ENCODE measurements at places on chromosomes 4 and X.
A peak's percentile ranks its signal among the peaks of the same experiment; 100 is the strongest.

GRCh38 chrX:44104699-44105098, 131.5 kb upstream of the NDP start:
- no peak for DNase-seq

GRCh38 chrX:119583431-119584059, 9.2 kb downstream of the UBE2A start:
- DNase-seq, result no peak

GRCh38 chrX:53435997-53436396, 1.8 kb upstream of the HSD17B10 start:
- peak; percentile 32 for DNase-seq

DNA sequence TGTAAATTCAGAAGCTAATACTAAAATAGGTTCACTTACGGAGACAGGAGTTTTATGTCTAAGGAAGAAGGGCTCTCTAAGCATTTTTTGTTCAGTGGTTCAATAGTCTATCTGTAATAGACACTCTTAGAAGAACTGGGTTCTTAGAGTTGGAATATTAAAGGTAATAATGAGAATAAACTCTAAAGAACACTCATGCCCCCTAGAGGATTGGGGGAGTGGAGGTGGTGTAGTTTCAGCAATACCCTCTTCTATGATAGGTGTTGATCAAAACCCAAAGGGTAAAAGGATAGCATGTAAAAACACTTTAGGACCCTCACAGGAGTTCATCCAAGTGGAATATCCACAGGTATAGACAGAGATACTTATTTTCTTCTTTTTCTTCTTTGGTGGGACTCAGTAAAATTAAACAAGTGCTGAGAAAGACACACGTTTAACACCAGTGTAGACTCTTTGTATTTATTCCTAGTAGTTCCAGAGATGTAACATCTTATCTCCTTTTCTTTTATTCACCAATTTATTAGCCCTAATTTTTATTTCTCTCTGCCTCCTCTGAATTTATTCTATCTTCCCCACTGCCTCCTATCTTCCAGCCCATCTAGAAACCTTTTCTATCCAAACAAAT, 25.7 kb upstream of the MND1 start:
- no peak for DNase-seq

DNA sequence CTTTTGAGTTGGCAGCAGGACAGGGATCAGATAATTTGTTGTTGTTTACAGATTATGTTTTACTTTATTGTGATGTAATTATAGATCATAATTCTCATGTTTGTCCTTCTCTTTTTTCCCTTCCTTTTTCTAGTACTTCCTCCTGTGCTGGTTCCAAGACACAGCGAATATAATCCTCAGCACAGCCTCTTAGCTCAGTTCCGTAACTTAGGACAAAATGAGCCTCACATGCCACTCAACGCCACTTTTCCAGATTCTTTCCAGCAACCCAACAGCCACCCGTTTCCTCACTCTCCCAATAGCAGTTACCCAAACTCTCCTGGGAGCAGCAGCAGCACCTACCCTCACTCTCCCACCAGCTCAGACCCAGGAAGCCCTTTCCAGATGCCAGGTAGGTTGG, 58.0 kb downstream of the SMAD1 start:
- DNase-seq, result no peak

GRCh38 chr4:168167714-168168284, 75.5 kb downstream of the ANXA10 start:
- no peak for DNase-seq

GRCh38 chrX:81261576-81261975, 59.7 kb downstream of the SH3BGRL start:
- DNase-seq, result no peak

GRCh38 chr4:188175288-188175687, 36.0 kb downstream of the TRIML1 start:
- no peak for DNase-seq

- DNase-seq, result no peak
Observed at GRCh38 chrX:109889289-109890006, 113.5 kb upstream of the TMEM164 start.

DNA sequence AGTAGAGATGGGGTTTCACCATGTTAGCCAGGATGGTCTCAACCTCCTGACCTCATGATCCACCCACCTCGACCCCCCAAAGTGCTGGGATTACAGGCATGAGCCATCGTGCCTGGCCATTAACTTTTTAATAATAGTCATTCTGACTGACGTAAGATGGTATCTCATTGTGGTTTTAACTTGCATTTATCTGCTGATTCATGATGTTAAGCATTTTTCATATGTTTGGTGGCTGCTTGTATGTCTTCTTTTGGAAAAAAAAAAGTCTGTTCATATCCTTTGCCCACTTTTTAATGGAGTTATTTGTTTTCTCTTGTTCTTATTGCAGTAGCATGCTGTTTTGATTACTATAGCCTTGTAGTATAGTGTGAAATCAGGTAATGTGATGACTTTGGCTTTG, 45.8 kb downstream of the ANXA10 start:
- DNase-seq, result no peak

DNA sequence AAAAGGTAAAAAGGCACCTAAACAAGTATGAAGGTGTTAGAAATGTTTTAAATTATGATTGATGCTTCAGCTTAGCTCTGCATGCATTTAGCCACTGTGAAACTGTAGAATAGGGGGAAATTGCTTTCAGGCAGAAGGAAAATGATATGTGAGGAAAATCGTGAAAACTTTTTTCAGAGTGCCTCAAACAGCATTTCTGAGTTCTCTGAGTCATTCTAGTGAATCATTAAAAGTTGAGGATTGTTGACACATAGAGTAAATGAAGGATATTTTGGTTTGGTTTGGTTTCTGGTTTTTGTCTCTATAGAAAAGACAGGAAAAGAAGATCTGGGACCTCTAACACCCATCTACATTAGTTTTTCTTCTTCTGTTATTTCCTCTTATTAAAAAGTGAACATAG, 332.5 kb upstream of the TRAM1L1 start:
- no peak for DNase-seq

DNA sequence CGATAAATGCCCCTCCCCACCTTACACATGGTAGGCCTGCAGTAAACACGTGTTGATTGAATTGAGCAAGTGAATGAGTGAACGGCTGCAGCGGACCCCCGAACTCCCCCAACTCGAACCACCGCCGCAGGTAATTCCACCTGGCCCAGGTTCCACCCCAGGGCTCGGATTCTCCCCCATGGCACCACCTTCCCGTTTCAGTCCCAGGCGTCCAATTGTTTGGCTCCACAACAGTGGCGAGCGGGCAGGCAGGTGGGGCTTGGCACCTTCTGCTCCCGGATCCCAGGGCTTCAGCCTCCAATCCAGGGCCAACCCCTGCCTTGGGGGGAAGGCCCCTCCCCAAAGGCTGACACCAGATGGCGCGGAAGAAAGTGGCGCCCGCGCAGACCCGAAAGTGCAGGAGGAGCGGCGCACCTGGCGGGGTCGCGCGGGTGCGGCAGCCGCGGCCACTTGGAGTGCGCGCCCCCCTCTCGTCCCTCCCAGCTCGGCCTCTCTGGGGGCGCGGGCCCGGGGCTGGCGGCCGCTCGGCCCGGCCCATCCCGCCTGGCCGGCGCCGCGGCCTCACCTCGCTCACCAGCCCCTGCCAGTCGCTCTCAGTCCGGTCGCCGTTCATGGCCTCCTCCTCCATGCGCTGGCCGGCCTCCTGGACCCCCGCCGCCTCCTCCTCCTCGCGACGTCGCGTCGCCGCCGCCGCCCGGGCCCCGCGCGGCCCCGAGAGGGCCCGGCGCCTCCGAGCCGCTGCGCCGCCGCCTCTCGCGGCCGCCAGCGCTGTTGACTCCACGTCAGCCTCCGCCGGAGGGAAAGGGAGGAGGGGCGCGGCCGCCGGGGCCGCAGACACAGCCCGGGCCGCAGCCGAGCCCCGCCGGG, at the start of gene CCDC149:
Gene CCDC149 (minus strand): TSS at position 791 of the 867 bp plus-strand sequence. CDS start 178 bp downstream, at position 613.
- DNase-seq, result no peak

- DNase-seq, result no peak
Observed at GRCh38 chrX:144586756-144587155, 660.5 kb upstream of the SPANXN1 start.

GRCh38 chr4:52105276-52105675, 54.2 kb downstream of the SPATA18 start:
- DNase-seq, result no peak

DNA sequence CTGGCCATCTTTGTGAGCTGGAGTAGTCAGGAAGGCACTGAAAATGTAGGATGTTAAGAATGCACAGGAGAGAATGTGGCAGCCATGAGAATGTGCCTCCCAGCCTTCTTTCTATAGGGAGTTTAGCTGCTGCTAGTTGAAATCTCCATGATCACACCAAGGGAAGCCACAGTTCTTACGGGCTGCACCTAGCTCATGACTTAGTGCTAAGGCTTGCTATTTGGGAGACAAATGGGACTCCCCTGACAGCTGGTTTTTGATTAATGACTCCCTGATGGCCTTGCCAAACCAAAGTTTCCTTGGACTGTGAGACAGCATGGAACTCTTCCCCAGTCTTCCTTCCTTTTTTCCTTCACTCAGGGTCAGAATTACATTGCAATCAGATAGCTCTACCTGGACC, 9.2 kb downstream of the CTSO start:
- DNase-seq, result no peak

- peak; percentile 2 for DNase-seq
Observed at GRCh38 chrX:47361538-47362511, 8.6 kb upstream of the ZNF157 start.

GRCh38 chrX:119622356-119623232, 16.4 kb upstream of the NKRF start:
- no peak for DNase-seq

DNA sequence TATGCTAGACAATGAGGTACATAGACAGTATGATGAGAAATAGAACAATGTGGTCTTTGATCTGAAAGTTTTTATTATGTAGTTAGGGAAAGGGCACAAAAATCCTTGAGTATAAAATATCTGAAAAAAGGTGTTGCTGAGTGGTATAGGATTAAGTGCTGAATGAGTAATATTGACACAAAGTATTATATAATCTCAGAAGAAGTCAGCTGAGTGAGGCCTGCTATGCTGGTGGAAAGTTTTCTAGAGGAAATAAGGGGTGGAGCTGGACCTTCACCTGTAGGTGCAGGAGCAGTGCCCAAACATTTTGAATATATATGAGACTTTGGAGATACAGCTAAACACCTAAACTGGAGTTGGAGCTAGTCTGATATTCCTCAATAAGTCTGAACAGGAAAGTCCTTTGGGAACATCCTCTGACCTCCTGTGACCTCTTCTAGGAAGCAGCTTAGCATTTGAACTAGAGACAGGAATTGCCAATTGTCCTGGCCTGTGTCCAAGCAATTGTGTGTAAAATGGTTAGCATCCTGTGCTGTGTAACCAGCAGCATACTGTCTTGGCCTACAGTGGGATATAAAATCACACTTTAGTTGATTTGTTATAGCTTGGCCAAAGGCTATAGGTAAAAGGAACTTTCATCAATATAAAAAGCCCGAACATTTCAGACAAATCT, 285.3 kb downstream of the ANKRD50 start:
- DNase-seq, result no peak

DNA sequence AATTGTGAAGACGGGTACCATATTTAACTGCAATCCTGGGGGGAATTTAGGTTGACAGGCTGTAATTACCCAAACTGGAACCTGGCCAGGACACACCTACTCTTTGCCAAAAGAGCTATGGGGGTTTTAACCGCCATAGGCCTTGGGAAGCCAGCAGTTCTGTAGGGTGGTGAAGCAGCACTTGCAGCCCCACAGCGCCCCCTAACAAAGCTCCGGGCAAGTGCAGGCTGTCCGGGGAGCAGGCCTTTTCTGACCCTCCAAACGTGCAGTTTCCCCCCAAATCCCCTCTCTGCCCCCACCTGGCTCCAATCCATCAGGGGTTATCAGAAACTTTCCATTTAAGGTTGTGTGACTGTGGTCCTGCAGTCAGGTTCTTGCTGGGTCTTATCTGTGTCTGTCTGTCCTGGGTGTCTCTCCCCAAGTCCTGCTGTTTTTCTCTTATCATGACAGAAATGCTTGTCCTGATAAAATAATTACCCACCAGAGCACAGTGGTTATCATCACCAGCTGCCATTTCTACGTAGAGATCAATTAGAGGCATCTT, 350.9 kb downstream of the MID1IP1 start:
- DNase-seq, result peak; percentile 24

DNA sequence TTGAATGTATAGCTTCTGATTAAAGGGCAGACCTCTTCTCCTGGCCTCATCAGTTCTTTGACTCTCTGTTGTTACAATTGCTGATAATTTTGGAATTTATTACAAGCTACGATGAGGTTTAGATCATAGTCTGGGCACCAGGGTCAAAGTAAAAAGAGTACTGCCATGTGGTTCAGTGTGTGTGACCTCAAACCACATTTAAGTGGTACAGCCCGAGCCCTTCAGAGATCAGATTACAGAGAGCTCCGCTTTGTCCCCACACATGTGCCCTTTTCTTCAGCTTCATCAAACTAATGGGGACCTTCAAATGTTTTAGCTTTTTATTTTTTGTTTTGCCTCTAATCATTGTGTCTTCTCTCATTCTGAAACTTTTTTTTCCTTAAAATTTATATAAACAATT, 37.1 kb downstream of the SPANXN2 start:
- no peak for DNase-seq

DNA sequence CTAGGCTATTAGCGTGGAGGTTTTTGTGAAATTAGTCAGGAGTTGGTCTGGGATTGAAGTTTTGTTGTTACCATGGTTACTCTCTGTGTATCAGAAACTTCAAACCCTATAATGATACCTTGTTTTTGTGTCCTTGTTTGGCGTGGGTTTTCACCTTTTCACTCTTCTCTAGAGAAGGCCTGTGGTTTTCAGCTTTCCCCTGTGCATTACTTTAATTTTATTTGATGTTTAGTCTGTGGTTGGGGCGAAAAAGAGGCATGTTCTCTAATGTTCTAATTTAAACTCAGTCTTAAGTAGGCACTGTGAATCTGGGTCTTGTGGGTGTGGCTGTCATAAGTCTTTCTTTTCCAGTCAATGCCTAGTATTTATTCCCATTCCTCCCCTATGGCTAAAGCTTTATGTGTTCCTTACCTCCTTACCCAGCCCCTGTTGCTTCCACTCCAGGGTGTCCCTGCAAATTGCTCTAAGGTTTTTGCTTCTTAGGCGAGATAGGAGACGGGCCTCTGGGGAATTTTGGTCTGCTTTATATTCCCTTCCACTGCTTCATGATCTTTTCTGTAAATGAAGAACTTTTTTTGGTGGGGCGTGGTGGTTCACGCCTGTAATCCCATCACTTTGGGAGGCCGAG, 326.3 kb upstream of the ZCCHC13 start:
- no peak for DNase-seq

GRCh38 chr4:65645185-65645584, 25.1 kb downstream of the EPHA5 start:
- no peak for DNase-seq

GRCh38 chr4:182074810-182075209, 168.4 kb upstream of the TENM3 start:
- no peak for DNase-seq

GRCh38 chrX:12378253-12378652, 240.0 kb downstream of the FRMPD4 start:
- DNase-seq, result no peak

DNA sequence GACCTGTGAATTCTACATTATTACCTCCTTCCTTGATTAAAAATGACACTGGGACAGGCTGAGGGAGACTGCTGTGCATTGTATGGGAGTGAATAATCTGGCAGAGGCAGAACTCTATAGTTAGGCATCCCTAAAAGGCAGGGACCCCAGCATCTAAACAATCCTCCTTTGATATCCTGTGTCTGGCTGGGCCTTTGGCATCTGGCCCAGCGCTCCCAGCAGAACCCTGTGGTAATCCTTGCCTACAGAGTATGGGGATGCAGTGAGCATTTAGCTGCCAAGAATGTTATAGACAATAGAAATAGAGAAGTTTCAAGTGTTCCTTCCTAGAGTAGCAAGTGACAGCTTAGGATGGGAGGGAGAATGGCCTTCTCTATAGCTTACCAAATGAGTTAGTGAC, 38.5 kb downstream of the ZCCHC12 start:
- no peak for DNase-seq

- DNase-seq, result no peak
Observed at GRCh38 chr4:156255230-156256007, 301.8 kb upstream of the CTSO start.

- DNase-seq, result no peak
Observed at GRCh38 chr4:123127218-123127617, 204.8 kb upstream of the NUDT6 start.
